ENCODE measurements at places on chromosomes 12 and 14.

DNA sequence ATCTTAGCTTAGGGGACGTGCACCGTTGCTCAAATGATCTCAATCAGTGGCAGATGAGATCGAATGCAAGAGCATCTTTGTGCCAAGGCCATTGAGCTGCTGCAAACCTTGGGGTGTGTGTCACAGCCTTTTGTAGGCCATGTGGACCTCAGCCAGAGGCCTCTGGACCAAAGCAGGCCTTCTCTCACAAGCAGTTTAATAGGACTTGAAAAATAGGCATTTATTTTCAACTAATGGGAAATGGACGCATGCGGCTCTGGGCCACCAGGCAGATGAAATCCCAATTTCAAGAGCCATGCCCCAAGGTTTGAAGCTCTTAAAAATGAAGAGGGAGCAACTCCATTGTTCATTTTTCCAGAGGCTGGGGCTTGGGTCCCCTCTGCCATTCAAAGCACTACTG lies 87.3 kb downstream of the TTC7B start:
- DNase-seq, result no peak

DNA sequence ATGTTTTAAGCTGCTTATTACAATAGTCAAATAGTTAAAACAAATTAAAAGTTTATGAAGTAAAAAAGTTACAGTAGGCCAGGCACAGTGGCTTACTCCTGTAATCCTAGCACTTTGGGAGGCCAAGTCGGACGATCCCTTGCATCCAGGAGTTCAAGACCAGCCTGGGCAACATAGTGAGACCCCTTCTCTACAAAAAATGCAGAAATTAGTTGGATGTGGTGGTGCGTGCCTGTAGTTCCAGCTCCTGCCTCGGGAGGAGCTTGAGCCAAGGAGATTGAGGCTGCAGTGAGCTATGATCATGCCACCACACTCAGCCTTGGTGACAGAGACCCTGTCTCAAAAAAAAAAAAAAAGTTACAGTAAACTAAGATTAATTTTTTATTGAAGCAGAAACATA lies 142.6 kb downstream of the MIPOL1 start:
- DNase-seq, result no peak

GRCh38 chr14:25389948-25390347 lies 340.0 kb upstream of the STXBP6 start:
- no peak for DNase-seq

DNA sequence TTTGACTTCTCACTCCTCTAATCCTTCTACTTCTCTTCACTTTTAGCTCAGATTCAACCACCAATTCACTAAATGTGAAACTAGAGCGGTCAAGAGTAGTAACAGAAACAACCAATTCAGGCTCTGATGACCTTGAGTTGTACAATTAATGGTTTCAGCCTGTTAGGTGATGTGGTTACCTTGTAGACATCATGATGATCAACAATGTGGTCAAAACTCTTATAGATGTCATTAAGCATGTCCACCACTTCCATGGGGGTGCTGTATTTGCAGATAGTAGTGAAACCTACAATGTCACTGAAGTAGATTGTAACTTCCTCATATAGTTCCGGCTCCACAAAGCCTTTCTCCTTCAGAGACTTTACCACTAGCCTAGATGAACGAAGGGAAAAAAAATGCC lies 54.1 kb upstream of the PLBD1 start:
- DNase-seq, result no peak

- no peak for DNase-seq
Observed at GRCh38 chr12:131749618-131750315, 38.9 kb downstream of the SFSWAP start.

DNA sequence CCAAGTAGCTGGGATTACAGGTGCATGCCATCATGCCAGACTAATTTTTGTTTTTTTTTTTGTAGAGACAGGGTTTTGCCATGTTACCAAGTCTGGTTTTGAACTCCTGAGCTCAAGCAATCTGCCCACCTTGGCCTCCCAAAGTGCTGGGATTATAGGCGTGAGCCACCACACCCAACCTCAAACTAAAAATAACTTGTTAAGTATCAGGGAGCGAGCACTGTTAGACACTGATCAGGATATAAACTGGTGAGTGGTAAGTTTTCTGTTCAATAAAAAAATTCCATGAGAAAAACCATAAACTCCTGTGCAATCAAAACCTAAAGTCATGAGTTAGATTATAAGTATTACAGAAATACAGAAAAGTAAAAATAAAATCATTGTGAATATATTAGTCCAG lies 44.6 kb upstream of the SYCP3 start:
- DNase-seq, result no peak

GRCh38 chr12:45168976-45169375 lies 46.9 kb upstream of the ANO6 start:
- DNase-seq, result no peak

GRCh38 chr12:11827091-11828061 lies 177.9 kb downstream of the ETV6 start:
- DNase-seq, result no peak

DNA sequence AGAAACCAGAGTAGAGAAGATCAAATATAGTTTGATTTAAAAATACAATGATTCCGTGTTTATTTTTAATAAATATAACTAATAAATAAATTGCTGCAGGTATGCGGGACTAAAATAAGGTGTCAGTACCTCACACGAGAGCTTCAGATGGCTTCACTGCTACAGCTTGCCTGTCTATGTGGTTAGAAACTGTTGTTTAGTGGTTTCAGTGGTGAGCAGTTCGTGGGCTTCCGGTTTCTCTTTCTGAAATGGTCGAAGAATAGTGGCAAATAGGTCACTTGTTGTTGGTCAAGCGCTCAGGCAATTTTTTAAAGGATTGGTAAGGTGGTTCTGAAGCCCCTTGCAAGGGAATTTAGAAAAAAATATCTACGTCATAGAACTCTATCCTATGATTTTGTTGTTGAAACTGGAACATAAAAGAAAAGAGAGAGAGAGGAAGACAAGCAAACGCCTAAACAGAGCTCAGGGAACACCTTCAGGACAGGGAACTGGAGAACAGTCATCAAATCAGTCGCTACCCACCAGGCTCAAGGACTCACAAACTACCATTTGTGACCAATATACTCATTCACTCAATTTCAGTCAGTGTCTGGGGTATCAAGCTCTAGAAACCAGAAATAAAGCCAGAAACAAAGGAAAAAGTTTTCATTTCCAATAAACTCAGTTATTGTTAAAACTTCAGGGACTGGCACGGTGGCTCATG lies 31.3 kb downstream of the GABARAPL1 start:
- no peak for DNase-seq

DNA sequence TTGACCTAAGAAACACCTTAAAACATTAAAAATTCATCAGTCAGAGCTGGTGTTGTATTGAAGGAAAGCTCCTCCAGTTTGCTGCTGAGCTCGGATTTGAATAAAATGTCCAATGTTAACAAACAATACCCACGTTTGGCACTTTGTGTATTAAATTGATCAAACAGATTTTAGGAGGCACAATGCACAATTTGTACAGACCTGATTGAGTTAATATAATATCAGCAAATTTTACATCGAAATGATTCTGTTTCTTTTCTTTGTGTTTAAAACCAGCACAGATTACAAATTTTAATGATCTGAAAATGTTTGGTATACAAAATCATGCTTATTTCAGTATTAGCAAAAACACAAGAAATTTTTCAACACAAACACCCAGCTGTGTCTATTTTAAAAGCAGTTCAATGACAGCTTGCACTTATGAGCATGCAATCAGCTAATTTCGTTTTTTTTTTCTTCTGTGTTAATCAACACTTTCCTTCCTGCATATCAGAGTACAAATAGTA lies 2.8 kb upstream of the FOXG1 start:
- DNase-seq, result no peak

DNA sequence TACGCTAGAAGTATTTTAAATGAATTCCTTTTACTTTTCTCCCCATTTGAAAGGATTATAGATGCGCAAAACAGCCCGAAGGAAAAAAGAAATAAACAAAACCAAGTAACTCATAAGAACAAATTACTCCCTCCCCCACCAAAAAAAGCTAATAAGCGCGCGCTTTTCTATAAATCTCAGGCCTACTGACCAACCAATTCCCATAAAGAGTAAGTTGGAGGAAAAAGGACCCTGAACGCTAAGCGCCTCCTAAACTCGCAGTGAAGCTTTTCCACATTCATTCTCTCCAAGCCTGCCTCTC lies 588 bp downstream of the MBIP start:
- no peak for DNase-seq

DNA sequence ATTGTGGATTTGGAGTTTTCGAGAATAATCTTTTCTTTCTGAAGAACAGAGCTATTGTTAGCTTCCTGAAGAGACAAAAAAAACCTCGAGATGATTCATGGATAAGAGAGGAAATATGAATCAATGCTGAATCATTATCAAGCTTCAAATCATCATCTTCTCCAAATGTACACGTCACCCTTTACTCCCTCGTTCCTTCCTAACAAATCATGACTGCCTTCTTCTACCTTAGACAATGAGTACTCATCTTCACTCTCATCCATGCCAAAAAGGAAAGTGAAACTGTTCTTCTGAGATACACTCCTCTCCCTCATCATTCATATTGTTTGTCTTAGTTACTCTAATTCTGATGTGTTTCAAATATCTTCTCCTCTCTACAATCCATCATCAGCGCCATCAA lies 1115.8 kb upstream of the ATXN7L3B start:
- no peak for DNase-seq

DNA sequence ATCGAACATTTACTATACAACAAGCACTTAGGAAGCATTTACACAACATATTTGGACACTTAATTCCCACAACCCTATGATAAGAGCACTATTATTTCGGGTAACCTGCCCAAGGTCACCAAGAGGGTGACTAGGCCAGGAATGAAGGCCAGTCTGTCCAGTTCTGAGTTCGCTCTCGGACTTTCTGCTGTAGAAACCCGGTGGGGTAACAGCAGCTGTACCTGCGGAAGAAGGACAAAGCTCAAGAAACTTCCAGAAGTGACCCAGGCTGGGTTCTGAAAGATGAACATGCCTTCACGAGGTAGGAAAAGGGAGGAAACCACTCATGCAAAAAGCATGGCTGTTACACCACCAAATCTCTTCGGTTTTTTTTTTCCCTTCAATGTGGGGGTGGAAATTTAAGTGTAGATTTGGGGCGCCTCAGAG lies 10.8 kb downstream of the PLA2G1B start:
- no peak for DNase-seq

DNA sequence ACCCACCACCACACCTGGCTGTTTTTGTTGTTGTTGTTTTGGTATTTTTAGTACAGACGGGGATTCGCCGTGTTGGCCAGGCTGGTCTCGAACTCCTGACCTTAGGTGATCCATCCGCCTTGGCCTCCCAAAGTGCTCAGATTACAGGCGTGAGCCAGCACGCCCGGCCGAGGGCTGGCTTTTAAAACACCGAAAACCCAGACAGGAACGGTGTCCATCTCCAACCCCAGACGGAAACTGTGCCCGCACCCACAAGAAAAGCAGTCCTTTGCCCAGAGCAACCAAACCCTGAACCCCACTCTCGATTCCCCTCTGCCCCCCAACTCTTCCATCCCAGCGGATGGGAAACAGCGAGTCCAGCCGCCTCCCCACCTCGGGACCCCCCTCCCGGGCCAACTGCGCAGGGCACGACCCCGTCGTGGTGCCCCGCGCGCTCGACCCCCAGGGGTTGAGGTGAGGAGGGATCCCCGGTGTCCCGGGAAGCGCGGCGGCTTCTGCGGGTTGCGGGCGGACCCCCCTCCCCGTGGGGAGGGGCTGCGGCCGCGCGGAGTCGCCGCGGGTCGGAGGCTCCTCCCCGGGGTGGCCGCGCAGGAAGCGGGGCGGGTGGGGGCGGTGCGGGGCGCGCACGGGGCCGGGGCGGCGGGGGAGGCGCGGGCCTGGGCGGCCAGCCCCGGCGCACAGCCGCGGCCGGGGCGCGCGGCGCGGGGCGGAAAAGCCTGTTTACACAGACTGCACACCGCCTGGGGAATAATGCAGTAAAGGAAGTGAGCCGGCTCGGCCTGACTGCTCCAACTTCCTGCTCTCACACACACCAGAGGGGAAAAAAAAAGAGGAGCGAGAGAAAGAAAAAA lies at the start of gene ELK3:
ELK3 (plus strand) TSS at position 651 of the 851 bp plus-strand sequence.
- DNase-seq, result no peak

- no peak for DNase-seq
Observed at GRCh38 chr12:72647139-72647538, 375.0 kb downstream of the TRHDE start.

- DNase-seq, result no peak
Observed at GRCh38 chr12:115411121-115411520, 727.1 kb upstream of the TBX3 start.

GRCh38 chr12:74066476-74066875 lies 471.2 kb upstream of the ATXN7L3B start:
- no peak for DNase-seq

DNA sequence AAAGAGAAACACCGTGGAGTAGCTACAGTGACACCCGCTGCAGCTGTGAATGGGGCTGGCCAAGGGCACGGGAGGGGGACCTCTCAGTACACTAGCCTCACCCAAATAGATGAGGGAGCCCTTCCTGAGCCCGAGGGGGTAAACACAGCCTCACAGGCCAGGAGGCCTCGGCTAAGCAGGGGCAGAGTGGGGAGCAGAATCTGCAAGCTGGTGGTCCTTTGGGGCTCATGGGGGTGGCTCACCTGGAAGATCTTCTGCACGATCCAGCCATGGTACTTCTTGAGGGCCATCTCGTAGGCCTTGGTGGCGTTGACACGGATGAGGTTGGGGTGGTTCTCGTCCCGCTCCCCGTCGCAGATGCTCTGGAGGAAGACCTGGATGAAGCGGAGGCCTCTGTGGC lies 22.2 kb upstream of the TRPV4 start:
- DNase-seq, result no peak

GRCh38 chr14:81400202-81400678 lies at the start of gene STON2:
TSS of gene STON2 (minus strand) at chr14:81400324. CDS start at chr14:81398382, 1,942 bp downstream.
- DNase-seq, result no peak

- no peak for DNase-seq
Observed at GRCh38 chr14:104516906-104517305, 62.7 kb upstream of the C14orf180 start.

DNA sequence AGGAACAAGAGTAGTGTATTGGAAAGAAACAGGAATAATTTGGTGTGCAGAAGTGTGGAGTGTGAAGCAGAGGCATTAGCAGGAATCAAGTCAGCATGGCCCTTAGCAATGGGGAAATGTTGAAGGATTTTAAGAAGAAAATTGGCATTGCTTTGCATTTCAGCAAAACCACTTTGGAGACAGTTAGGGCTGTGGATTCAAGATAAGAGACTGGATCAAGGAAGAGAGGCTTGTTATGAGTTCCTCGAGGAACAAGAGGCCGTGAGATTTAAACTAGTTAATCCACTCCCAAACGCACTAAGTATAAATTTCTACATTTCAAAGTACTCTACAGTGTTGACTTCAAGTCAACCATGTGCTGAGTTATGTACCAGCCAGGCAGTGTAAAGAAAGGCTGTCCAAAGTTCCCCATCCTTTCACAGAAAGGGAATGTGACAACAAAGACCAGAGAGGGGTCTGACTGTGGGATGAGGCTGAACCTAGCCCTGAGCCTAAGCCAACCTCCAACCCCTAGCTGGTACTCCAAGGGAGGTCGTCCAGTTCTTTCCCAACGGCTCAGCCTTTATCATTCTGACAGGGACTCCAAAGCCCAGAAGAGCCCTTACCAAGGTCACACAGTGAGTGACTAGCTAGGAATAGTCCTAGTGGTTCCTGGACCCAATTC lies 91.2 kb upstream of the BMP4 start:
- DNase-seq, result no peak

- no peak for DNase-seq
Observed at GRCh38 chr14:90034835-90035525, 26.8 kb upstream of the KCNK13 start.

GRCh38 chr12:3097836-3098235 lies 20.7 kb downstream of the TSPAN9 start:
- DNase-seq, result no peak

GRCh38 chr14:91387169-91387835 lies 30.3 kb downstream of the CCDC88C start:
- DNase-seq, result no peak

GRCh38 chr12:108881953-108882352 lies 2.1 kb downstream of the DAO start:
- no peak for DNase-seq

Measured in iPS DF 19.7 (cell line).